ENCODE measurements at places on chromosomes 1 and 21.

GRCh38 chr1:47433477-47434050, 4.3 kb upstream of the FOXD2 start:
- DNase-seq: no peak

GRCh38 chr1:100423832-100424337, 71.6 kb downstream of the CDC14A start:
- DNase-seq: no peak

- DNase-seq: peak; percentile 21
These were observed 7.8 kb upstream of the CALML6 start for GRCh38 chr1:1907098-1907736.

GRCh38 chr1:204437796-204438570, 26.4 kb upstream of the PPP1R15B start:
- no peak for DNase-seq

DNA sequence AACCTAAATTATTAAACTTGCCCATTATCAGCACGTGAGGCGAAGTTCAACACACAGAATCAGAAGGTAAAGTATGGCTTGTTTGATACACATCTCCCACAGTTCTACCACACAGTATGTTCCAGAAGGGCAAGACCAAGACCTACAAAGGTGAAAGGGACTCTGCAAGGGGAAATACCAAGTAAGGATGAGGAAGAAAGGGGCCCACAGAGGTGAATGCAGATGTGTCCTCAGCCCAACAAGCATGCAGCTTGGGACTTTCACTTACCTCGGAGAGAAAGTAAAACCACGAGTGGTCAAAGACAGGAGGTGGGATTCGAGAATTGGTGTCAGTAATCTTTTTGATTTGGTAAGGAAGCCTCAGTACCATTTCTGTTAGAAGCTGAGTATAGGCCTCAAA, 85.8 kb downstream of the UBR4 start:
- no peak for DNase-seq

- no peak for DNase-seq
These were observed 862.3 kb upstream of the PRMT6 start for GRCh38 chr1:106194206-106194605.

- peak; percentile 48 for DNase-seq
These were observed 229.5 kb downstream of the TOMM20 start for GRCh38 chr1:234899041-234899729.
